ENCODE measurements at places on chromosomes 1 and 21.
A peak's percentile ranks its signal among the peaks of the same experiment; 100 is the strongest.

- no peak for DNase-seq
Observed at GRCh38 chr1:54358503-54359168, 47.6 kb downstream of the SSBP3 start.

- DNase-seq: no peak
Observed at GRCh38 chr1:192763243-192763642, 45.6 kb upstream of the RGS2 start.

- DNase-seq: no peak
Observed at GRCh38 chr1:69103705-69104385, 463.9 kb upstream of the LRRC7 start.

DNA sequence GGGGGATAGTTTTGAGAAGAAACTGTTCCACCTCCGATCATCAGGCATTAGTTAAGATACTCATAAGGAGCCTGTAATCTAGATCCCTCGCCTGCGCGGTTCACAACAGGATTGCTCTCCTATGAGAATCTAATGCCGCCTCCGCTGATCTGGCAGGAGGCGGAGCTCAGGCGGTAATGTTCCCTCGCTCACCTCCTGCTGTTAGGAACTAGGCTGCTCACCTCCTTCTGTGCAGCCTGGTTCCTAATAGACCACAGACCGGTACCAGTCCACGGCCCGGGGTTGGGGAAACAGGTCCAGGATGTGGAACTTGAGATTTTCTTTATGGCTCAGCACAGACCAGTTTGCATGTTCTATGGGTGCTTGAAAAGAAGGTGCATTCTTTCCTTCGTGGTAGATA is 27.2 kb upstream of the FAM3B start:
- DNase-seq: no peak

DNA sequence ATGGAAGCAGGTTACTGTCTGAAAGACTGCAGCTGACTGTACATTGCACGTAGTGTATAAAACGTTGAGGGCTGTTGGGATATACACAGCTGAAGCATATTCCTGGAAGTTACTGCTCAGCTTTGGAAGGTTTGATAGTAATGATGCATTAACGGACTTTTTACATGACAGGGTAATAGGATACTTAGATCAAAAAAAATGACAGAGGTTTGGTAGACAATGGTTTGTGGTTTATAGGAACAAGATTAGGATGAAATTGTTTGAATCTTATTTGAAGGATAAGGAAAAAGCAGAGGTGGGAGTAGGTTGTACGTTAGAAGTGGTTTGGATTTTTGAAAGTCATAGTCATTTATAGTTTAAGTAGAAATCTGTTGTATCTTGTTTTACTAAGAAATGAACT is 33.0 kb downstream of the ADGRL2 start:
- peak; percentile 3 for DNase-seq

DNA sequence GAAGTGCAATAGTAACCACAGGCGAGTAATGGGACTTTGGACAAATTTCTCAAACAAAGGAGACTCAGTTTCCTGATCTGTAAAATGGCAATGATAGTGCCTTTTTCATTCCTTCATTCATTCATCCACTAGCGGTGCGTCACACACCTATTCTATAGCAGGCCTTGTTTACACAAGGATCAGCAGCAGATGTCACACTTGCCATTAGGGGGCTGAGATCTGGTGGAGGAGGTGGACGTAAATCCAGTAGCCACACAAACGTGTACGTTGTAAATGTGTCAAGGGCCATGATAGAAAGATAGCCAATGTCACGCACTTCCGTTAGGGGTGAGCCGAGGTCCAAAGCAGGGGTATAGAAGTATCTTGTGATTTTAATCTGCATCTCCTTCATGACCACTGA is 34.2 kb downstream of the SERINC2 start:
- no peak for DNase-seq

DNA sequence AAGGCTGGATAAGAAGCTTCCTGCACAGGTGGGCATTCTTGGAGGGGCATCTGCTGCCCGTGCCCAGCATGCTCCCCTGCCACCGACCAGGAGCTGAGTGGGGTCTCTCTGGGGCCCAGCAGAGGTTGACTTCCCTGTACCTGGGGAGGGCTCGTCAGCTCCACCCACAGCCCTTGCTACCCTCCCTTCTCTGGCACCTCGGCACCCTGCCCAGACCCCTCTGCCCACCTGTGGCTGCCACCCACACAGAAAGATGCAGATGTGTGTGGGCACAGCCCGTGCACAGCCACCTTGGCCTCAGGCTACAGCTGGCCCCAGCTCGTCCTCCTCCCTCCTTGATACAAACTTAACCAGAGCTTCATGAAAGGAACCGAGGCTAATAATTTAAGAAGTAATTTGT is 241.2 kb upstream of the VAMP3 start:
- no peak for DNase-seq

GRCh38 chr1:54014009-54014629 is 3.9 kb downstream of the LDLRAD1 start:
- no peak for DNase-seq

GRCh38 chr1:17304826-17305175 is 3.2 kb upstream of the PADI4 start:
- DNase-seq: no peak

DNA sequence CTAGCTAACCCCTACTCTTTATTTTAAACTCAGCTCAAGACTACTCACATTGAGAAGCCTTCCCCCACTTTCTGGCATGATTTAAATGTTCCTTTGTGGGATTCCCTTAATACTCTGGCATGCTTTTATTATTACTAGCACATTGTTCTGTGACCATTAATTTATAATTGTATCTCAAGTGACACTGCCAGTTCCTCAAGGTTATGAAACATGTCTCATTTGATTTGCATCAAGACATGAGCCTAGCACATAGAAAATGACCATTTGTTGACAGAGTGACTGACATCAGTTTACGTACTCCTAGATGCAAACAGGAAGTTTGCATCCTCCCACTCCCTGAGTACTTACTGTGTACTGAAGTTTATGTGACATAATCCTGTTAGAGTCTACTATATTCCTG is 15.2 kb downstream of the RGS4 start:
- no peak for DNase-seq

DNA sequence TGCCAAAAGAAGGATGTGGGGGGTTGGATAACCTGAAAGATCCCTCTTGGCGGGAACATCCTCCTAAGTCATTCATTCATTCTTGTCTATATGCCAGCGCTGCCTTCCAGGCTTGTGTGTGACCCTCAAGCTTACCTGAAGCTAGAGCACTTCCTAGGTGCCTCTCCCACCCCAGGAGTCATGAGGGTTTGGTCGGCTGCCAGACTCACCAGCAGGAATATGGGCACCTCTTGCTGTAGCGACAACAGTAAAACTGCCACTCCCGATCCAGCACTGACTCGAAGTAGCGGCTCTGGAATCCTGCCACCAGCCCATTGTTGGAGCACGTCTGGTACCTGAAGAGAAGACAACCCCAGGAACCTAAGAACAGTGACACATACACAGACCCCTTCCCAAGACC is 15.0 kb downstream of the DPT start:
- DNase-seq: no peak

GRCh38 chr1:231801042-231801585 is 174.5 kb downstream of the DISC1 start:
- DNase-seq: no peak

DNA sequence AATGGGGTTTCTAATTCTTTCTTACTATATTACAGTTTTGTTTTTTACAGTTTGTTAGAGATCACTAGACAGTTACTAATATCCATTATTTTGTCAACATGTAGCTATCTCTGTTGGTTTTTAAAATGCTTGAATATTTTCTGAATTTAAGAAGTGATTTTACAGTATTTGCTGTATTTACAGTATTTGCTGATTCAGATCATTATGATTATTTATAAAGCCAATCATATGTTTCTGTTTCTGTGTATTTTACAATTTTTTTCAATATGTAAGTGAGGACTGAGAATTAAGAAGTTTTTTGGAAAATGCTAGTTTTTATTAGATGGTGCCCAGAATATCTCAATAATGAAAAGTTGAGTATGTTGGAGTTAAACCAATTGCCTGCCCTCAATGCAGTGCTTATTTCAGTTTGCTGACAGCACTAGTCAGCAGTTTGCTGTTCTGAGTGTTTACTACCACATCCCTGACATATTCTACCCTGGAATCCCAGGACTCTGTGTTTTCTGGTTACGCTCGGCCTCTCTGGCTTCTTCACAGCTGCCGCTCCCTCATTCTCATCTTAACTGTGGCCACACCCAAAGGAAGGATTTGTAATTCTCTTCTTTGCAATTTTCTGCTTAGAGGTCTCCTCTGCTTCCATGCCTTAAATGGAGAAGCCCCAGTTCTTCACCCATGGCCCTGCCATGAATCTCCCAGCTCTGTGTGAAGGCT is 68.0 kb upstream of the BACH1 start:
- no peak for DNase-seq

DNA sequence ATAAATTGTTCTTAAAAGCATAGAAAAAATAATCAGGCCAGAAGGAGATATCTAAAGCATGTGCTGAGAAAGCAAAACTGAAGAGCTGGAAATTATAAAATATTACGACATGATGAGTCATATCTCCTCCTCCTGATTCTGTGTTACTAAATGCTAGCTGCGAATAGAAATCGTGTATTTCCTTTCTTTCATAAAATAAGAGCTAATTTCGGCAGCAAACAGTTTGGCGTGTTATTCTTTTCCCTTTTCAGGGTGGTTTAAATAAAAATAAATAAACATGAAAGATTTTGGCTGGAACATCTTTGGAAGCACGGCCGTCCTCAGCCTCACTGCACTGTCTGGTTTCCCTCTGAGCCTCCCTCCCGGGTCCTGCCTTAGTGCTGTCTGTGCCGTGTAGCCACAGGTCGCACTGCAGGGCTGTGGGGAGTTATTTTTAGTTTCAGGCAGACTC is 56.0 kb downstream of the ADARB1 start:
- DNase-seq: peak; percentile 41

GRCh38 chr1:15005116-15005515 is 148.4 kb upstream of the TMEM51 start:
- no peak for DNase-seq

- no peak for DNase-seq
Observed at GRCh38 chr1:47548637-47549036, 110.8 kb downstream of the FOXD2 start.

GRCh38 chr1:81458186-81458585 is 342.5 kb upstream of the ADGRL2 start:
- no peak for DNase-seq

DNA sequence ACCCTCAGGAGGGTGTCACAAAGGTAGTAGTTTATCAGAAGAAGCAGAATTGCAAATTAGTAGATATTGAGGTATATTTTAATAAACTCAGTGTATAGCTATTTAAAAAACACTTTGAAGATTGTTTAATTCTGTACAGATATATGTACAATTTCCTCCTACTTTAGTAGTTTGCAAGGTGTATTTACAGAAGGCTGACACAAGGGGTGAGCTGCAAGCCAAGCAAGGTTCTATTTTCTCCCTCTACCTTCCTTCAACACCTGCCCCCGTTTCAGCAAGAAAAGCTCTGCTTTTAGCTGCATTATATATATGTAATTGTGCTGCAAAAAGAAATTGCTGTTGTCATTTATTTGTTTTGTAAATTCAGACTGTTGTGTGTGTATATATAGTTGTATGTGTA is 674.2 kb upstream of the PKN2 start:
- DNase-seq: no peak

GRCh38 chr1:42173961-42174735 is 9.6 kb upstream of the GUCA2A start:
- DNase-seq: no peak

GRCh38 chr1:68230901-68231626 is 1.3 kb downstream of the WLS start:
- DNase-seq: peak; percentile 18

GRCh38 chr1:234662148-234662547 is 52.2 kb upstream of the IRF2BP2 start:
- no peak for DNase-seq

- DNase-seq: peak; percentile 45
Observed at GRCh38 chr1:32291145-32291707, 657 bp upstream of the HDAC1 start.

DNA sequence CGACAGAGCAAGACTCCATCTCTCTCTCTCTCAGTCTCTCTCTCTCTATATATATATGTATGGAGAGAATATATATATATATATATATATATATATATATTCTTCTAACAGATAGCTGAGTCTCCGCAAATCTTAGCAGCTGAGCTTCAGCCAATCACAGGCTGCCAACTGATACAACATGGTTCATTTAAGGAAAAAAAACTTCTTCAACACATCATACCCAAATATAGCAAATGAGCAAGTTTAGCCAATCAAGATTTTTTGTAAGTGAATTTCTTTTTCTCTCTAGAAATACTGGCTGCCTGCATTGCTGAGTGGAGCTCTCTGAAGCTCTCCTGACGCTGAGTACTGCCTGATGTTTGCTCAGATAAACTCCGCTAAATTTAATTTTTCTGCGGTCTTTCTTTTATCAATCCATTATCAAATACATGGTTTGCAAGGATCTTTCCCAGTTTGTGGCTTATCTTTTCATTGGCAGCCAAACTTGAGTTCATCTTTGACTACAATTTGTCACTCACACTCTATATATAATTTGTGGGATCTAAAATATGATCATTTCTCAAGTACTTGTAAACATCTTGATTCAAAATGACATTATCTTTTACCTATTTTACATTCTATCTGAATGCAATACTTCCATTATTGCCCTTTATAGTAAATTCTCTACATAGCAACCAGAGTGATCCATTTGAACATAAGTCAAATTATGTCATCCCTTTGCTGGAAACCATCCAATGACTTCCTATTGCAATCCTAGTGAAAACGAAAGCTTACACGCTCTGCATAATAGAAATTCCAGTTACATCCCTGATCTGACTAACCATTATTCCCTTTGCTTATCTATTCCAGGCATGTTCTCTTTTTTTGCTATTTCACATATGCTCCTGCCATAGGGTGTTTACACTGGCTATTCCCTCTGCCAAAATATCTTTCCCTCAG is 2131.7 kb downstream of the MRPL39 start:
- no peak for DNase-seq

- no peak for DNase-seq
Observed at GRCh38 chr1:160836981-160837557, 25.6 kb downstream of the CD244 start.

GRCh38 chr1:163844459-163844858 is 522.7 kb downstream of the NUF2 start:
- no peak for DNase-seq

- DNase-seq: peak; percentile 95
Observed at GRCh38 chr1:233543338-233544255, 70.3 kb upstream of the KCNK1 start.

GRCh38 chr1:24905355-24905978 is 24.6 kb downstream of the RUNX3 start:
- DNase-seq: no peak

DNA sequence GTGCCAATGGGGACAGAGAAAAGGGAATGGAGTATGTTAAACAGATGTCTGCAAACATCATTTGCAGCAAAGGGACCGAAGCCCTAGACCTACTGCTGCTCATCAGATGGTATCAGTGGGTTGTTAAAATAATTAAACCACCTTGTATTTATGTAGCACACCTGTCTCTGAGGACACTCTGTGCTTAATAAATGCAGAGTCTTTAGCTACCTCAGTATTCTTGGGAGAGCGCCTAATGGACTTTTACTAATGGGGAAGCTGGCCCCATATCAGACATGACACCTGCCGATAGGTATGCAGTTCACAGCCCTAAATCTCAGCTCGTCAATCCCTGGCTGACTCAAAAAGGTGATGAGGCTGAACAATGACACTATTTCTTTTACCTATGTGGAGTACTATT is 54.4 kb downstream of the SYT6 start:
- no peak for DNase-seq

- no peak for DNase-seq
Observed at GRCh38 chr21:44899768-44900558, 20.7 kb downstream of the ITGB2 start.

- DNase-seq: no peak
Observed at GRCh38 chr1:111489604-111490003, 13.8 kb downstream of the ADORA3 start.

Measured in SW480 (cell line).